GM04504 (cell line): ENCODE measurements at places on chromosomes 2 and 18.

DNA sequence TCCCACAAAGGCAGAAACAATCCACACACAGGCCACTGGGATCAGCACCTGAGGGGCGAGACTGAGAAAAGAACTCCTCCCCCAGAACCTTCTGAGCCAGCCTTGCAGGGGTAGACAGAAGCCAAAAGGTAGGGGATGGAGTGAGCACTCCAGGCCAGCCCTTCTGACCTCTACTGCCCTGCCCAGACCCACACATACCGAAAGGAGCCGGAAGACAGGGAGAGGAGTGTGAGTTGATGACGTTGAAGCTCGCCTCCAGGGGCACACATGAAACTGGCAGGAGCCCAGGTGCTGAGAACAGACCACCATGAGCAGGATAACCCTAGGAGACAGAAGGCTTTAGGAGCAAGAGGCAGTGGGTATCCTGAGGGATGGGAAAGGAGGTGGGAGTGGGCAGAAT, 1.8 kb downstream of the SLC23A3 start:
- DNase-seq: no peak

- DNase-seq: no peak
Observed at GRCh38 chr2:188412190-188412589, 120.5 kb downstream of the GULP1 start.

DNA sequence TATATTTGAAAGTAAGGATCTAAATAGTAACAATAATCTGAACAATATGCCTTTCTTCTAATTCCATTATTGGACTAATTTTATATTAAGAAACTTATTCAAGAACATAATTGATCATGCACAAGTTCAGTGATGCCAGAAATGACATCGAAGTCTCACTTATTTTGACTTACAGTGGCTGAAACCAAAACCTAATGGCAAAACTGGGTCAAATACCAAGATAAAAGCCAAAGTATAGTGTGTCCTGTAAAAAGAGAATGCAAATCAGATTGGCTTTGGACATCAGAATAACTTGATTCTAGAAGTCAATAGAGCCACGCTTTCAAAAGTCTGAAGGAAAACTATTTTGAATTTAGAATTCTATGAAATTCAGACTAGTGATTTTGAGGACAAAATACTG, 137.2 kb downstream of the FTCDNL1 start:
- DNase-seq: no peak

GRCh38 chr2:240925191-240925567, 19.0 kb downstream of the CROCC2 start:
- no peak for DNase-seq

DNA sequence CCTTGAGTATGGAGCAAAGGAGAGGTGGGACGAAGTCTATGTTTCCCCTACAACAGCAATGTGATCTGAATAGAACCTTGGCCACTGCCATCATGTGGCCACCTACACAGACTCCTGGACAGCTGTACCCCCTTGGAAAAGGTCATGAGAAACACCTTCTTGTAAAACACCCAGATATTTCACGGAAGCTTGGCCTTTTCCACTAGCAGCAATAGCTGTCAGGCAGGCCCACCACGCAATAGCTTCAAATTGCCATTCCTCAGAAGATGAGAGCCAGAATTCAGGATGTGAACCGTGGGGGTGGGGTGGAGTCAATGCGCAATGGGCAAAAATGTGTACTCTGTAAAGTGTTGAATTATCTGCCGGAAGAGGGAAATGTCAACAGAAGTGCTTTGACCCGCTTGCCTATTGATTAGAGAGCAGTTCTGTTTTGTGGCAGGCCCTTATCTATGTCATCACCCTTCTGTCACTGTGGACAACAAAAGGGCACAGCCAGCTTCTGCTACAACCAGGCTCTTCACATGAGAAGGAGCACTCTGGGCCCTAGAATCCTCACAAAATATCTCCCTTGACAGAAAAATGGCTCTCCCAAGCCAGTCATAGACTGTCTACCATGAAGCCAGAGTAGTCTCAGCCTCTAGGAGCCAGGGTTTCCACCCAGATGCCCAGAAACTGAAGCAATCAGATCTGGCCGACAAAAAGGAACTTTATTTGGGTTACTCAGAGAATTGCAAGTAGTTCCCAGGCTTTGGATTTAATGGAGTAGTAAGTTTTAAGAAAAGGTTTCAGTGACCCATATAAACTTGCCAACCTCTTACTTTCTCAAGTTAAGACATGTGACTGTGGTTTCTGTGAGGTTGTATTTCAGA, 9.5 kb downstream of the INPP1 start:
- peak; percentile 26 for DNase-seq

DNA sequence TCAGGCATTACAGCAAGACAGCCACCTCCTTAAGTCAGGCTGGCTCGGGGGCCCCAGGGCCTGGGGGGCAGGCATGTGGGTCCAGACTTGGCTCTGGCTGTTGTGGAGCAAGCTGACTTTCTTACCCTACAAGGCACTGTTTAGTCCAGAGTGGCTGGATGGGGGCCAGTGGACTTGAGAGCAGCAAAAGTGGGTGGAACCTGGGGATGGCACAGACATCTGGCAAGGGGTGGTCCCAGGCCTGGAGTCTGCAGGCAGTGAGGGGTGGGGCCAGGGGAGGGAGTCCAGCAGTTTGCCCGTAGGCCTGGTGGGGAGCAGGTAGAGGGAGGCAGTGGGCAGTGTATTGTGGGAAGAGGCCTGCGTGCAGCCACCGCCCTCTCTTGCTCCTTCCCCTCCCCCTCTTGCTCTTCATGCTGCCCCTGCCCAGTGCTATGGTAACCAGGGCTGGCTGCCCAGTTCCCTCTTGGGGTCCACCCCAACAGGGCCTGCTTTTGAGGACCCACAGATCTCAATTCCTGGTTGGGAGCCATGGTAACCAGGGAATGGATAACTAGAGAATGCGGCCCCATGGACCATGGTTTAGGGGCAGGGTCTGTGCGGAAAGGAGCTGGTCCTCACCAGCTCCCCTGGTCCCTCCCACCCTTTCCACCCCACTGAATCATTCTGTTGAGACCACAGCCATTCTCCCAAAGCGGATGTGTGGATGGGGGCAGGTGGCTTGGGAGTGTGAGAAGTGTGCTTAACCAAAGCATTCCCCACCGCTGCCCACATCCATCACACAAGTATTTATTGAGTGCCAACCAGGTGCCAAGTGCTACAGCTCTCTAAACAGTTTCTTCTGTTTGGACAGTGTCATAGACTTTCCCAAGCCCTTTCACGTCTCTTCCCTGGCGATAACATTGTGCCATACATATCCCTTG, 19.3 kb downstream of the SPEG start:
- peak; percentile 73 for DNase-seq

DNA sequence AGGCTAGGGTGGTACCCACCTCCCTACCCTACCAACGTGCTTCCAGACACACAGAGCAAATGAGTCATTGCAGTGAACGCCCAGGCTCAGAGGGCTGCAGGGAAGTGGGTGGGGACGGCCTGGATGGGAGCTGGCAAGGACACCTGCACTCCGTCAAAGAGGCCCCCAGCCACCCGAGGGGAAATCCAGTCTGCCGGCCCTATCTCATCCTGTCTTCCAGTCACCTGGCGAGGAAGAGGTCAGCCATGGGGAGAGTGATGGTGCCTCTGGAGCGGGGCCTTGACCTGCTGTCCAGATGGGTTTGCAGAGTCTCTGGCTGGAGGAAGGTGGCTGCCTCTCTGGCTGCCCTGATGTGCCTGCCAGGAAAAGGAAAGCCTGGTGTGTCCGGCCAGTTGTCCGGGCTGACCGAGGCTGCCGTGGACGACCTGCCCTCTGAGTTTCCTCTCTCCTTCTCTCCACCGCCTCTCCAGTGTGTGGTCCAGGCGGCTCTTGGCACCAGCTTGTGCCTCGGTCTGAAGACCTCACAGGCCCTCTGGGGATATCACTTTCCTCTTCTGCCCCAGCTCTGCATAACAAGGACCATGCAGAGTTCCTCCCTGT, 209.7 kb upstream of the COPS8 start:
- DNase-seq: no peak

DNA sequence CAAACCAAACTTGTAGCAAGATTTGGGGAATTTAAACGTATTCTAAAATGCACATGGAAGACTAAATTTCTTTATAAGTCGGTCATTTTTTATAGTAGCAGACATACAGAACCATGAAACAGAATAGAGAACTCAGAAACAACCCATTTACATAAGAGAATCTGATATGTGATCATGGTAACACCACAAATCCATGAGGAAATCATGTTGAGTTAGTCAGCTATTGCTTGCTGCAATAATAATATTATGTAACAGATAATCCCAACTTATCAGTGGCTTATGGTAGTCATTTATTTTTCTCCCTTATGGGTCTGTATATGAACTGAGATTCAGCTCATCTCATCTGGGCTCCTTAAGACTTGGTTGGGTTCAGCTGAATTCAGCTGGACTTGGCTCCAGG, 103.4 kb upstream of the SERTAD2 start:
- no peak for DNase-seq

- DNase-seq: no peak
Observed at GRCh38 chr2:20169796-20170703, 54.9 kb downstream of the SDC1 start.

GRCh38 chr2:30433541-30434299, 13.3 kb upstream of the LCLAT1 start:
- DNase-seq: no peak

DNA sequence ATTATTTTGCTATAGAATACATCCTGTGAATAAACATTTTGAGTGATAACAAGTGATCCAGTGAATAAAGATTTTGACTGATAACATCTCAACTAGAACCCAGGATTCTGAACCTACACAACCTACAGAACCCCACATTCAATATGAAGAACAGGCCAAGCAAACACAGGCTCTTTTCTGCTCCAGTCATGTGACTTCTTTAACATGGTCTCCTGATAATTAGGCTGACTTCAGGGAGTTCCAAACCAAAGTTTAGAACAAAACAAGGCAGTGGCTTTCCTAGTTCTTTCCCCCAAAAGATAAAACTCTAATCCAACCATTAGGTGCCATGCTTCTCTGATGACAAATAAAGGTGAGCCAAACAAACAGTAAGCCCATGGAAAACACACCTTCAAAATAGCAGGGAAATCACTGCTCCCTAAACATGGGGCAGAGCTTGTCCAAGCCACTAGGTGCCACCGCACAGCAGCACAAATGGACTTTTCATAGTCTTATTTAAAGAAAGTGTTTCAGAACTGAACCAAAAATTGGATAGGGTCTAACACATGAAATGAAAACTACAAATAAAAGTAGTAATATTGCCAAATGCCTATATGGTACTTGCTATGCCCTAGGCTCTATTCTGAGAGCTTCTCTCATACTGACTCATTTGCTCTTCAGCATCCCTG, 95.3 kb downstream of the EVA1A start:
- peak; percentile 14 for DNase-seq

DNA sequence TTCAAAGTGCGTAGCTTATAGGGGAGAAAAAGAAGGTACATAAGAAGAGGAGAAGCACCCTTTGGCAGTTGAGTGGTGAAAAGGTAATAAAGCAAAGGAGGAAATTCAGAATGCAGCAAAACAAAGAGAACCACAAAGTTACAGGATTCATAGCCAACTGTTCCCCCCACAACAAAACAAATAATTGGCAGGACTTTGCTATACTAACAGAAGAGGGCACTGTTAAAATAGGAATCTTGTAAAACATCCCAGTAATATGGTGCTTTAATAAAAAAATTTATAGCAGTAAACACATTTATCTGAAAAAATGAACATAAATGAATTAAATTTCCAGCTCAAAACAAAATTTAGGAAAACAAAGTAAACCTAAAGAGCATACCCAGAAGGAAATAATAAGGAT, 42.3 kb downstream of the R3HDM1 start:
- no peak for DNase-seq

DNA sequence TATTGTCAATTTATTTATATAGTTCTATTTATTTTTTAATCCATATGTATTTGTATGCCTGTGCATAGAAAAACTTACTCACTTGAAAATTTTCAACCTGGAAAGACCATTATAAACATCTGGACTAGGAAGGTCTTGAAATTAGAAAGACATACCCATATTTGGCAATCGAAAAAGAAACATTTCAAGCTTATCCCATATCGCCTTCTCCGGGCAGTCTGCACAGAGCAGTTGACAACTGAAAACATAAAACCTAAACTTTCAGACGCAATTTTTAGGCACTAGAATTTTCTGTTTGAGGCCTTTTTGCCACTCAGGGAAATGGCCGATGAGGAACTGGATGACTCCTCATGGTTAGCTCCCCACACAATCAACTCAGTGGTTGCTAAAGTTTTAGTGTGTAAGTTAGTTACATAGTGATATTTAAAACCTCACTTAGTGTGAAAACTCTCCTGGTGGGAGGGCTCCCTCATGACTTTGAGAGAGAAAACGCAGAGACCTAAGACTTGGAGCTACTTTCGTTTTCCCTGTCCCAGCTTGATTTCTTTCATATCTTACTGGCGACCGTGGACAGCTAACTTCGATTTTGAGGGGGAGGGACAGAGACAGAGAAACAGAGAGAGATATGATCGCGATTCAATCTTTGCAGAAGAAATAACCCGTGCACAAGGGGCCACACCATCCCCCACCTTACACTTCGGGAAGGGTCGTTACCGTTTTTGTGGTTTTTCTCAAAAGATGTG, 3.2 kb upstream of the HOXD12 start:
- DNase-seq: no peak

DNA sequence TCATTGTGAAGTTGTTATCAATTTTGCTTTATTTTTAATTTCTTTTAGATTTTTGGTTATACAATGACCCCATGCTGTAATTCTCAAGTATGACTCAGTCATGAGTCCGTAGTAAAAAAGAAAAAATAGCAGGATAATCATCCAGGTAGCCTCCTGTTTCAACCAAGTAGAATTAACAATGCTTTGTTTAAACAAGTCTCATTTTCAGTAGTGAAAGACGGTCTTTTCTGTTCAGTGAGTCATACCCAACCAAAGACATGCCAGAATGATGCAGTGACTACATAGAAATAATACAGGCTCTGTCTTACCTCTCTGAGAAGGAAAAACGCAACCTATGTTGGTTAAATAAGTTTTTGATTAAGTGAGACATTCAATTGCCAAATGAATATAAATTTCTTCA, 67.8 kb upstream of the DSC1 start:
- DNase-seq: no peak

DNA sequence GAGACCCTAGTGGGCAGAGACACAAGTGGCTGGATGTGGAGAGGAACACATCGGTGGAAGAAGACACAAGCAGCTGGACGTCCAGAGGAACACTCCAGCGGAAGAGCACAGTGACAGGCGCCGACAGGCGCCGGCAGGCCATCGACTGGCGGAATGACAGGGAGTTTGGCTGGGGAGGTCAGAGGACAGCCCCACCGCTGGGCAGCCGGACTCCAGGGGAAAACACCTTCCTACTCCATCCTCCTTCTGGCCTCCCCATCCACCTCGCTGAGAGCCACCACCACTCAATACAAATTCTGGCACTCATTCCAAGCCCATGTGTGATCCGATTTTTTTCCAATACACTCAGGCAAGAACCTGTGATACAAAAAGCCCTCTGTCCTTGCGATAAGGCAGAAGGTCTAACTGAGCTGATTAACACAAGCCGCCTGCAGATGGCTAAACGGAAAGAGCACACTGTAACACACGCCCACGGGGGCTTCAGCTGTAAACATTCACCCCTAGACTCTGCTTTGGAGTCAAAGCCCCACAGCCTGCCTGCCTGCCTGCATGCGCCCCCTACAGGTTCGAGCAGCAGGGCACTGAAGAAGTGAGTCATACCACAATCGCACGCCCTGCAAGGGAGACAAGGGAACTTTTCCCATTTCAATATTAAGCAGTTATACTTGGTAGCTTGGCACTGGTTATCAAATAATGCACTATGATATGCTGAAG, 50.2 kb upstream of the LRP1B start:
- no peak for DNase-seq
